ENCODE measurements at places on chromosomes 6 and 20.

DNA sequence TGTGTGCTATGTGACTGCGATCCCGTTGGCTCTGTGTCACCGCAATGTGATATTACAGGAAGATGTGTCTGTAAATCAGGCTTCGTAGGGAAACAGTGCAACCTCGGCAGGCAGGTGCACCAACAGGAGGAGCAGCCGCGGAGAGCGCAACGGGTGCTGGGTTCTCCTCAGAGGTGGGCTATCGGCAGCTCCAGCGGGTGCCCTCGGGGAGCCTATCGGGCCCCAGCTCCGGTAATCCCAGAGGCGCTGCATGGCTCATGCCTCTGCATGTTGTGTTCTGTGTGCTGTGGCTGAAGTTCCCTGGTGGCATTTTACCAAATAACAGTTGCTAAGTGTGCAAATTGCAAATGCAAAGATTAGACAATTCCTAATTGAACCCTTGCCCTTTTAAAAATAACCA lies 409.9 kb downstream of the LAMA2 start:
- DNase-seq, result no peak

DNA sequence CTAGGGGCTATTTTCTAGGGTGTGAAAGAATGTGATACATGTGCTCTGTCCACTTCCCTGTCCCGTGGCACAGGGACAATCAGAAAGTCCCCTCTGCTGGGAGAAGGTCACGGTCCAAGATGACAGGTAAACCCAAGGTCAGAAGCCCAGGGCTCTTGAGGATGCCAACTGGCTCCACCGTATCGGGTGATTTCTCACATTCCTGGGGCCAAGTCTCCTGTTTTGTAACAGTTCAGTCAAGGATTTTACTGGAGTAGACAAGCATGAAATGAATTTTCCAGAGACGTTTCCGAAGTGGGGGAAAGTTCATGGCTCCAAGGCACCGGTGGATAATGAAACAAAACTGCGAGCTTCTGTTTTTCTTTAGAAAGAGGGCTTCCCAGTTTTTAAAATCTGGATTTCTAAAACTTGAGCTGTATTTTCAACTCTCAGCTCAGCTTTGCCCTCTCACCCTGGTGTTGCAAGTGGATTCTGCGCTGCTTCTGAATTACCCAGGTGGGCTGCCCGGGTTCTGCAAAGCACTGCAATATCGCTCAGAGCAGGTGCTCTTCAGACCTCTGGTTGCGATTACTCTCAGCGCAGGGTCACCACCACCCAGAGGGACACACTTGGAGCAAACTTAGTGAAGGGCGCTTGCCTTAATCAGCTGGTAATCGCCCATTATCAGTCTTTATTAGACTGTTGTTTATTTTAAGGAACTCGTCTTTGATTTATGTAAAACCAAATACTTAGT lies 64.4 kb upstream of the TMEM170B start:
- DNase-seq, result no peak

DNA sequence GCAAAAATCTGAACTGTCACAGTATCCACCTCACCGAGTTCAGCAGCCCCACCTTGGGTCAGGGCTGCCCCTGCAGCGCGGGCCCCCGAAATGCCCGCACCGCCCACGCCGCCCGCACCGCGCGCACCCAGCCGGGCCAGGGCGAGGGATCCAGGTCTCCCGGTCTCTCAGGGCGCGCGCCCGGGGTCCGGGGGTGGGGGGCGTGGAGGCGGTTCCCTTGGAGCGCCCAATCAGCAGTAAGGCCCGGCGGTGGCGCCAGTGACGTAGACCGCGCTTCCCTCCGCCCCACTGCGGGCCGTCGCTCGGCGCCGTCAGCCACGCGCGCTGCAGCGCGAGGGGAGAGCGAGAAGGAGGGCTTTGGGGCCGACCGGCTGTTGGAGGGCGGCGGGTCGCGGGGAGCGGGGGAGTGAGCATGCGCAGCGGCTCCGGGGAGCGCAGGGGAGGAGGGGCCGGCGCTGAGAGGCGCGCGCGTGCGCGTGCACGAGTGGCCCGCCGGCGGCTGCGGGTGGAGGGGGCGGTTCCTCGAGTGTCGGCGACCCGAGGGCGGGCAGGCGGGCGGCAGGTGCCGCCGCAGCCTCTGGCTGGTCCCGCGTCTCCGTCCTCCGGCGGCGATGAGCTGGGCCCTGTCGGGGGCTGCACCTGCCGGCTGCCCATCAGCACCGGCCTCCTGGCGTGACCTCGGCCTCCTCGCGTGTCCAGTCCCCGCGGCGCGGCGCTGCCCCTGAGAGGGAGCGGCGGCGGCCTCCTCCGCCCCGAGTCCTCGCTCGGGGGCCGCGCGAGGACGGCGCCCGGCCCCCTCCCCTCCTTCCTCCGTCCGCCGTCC lies at the start of gene TMEM170B:
TSS of gene TMEM170B (plus strand) at position 521 of the 823 bp plus-strand sequence. CDS start 529 bp downstream, outside the sequence.
- peak; percentile 97 for DNase-seq

GRCh38 chr6:55775029-55775318 lies 100.4 kb downstream of the BMP5 start:
- no peak for DNase-seq

DNA sequence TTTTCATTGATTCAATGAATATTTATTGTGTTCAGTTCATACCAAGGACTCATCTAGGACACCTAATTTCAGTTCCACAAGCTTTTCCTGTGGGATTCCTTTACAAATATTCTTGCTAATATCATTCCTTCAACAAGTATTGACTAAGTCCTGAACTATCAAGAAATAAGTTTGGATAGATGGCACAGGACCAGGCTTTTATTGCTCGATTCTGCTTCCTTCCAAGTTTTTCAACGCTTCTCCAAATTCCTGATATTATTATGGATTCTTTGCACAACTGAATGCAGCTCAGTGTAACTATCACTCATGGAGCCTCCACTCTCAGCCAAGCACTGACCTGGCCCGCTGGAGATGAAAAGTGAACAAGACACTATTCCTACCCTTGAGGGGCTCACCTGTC lies 32.7 kb upstream of the COL21A1 start:
- DNase-seq, result no peak

DNA sequence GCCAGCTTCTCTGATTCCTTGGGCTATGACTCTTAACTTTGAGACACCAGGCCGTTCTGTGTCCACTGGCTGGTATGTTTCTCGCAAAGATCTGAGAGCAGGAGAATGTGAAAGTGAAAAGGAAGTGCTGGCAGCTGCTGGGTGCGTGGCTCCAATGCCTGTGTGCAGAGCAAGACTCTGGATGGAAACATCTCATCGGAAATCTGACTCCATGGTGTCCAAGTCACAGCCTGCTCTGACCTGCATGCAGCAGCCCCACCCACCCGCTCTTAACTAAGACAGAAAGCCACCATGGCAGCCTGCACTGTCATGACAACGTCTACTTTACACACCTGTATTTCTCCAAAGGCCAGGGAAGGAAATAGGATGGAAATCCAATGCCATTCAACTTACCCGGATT lies 66.3 kb upstream of the MPC1 start:
- no peak for DNase-seq

All from CD4-positive, alpha-beta T cell treated with Interleukin-1 beta for 1 hour (primary cell).